ENCODE measurements at places on chromosomes 2 and 18. TPM values are rescaled to one million over a fixed set of nuclear protein-coding genes. Genes with fewer than 3 reads are reported as not detected.

- no peak for DNase-seq
Measured at GRCh38 chr18:71038196-71038595, 749.4 kb downstream of the SOCS6 start.

The GPC1 gene
- total RNA-seq: 88.6 TPM

- no peak for DNase-seq
Measured at GRCh38 chr18:23723121-23723520, 33.9 kb downstream of the LAMA3 start.

The KCNK3 gene
- total RNA-seq: 0.68 TPM

GRCh38 chr18:12435867-12436266, 28.1 kb downstream of the PRELID3A start:
- DNase-seq: no peak

GRCh38 chr2:64086347-64087082, 57.7 kb downstream of the PELI1 start:
- no peak for DNase-seq

All from neural crest cell (in vitro differentiated cells).